ENCODE measurements at places on chromosomes 13 and 19. TPM values are rescaled to one million over a fixed set of nuclear protein-coding genes. Genes with fewer than 3 reads are reported as not detected.

The SIGLECL1 gene
- not detected for total RNA-seq

The GALP gene
- total RNA-seq: not detected

The ADAMTSL5 gene
- 0.62 TPM for total RNA-seq

The ZNF530 gene
- 8.3 TPM for total RNA-seq

The LYPD5 gene
- total RNA-seq: not detected

The SULT2A1 gene
- not detected for total RNA-seq

The KLK15 gene
- not detected for total RNA-seq

The DOCK9 gene
- 0.51 TPM for total RNA-seq

The BEST2 gene
- not detected for total RNA-seq

GRCh38 chr13:81637457-81637856, 1296.5 kb upstream of the SPRY2 start:
- no peak for DNase-seq

- DNase-seq: peak; percentile 91
Measured at GRCh38 chr19:47239610-47240296, 8.8 kb upstream of the BBC3 start.

GRCh38 chr13:84265257-84265764, 383.0 kb upstream of the SLITRK1 start:
- DNase-seq: no peak

- no peak for DNase-seq
Measured at GRCh38 chr13:84127597-84128128, 245.4 kb upstream of the SLITRK1 start.

GRCh38 chr13:38981096-38981495, 9.5 kb downstream of the STOML3 start:
- no peak for DNase-seq

- no peak for DNase-seq
Measured at GRCh38 chr13:74129500-74130191, 4.6 kb downstream of the KLF12 start.

GRCh38 chr13:30923418-30923817, 9.0 kb upstream of the TEX26 start:
- no peak for DNase-seq

DNA sequence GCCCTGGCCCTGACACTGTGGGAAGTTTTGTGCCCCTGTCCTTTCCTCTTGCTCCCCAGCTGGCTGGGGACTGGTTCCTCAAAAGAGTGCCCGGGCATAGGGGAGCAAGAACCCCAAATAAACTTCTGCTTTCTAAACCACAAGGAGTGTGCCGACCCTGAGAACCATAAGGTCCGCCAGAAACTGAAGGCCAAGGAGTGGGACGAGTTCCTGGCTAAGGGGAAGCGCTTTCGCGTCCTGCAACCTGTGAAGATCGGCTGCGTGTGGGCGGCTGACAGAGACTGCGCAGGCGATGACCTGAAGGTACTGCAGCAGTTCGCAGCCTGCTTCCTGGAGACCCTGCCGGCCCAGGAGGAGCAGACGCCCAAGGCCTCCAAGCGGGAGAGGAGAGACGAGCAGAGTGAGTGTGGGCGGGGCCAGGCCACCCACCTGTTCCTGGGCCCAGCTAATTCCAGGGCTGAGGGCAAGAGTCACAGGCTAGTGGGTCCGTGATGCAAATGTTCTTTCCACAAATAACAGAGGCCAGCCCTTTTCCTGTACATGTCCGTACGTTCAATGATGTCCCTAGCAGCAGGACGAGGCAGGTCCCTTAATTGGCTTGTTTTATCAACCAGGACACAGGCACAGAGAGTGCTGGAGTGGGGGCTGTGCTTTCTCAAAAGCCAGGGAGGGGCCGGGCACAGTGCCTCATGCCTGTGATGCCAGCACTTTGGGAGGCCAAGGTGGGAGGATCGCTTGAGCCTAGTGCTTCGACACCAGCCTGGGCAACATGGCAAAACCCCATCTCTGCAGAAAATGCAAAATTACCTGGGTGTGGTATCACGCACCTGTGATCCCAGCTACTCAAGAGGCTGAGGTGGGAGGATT, 25.6 kb downstream of the UBXN6 start:
- DNase-seq: no peak

- DNase-seq: no peak
Measured at GRCh38 chr19:31304831-31305312, 44.4 kb downstream of the TSHZ3 start.

DNA sequence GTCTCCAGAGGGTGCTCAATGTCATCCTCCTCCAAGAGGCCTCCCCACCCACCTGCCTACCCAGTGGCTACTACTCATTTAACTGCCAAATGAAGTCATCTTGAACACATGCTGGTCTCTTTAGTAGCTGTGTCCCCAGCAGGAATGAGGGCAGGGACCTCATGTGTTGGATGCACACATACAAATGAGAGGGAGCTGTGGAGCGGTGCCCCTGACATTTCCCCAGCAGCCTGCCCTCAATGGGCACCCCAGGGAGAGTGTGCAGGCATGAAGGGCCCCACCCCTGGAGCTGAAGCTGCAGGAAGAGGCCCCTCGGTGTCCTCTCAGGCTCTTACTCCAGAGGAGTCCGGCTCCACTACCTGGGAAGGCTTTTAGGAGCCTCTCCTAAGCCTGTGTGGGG, 1322.7 kb downstream of the UQCRFS1 start:
- DNase-seq: no peak

- no peak for DNase-seq
Measured at GRCh38 chr13:59674616-59675015, 489.1 kb downstream of the DIAPH3 start.

DNA sequence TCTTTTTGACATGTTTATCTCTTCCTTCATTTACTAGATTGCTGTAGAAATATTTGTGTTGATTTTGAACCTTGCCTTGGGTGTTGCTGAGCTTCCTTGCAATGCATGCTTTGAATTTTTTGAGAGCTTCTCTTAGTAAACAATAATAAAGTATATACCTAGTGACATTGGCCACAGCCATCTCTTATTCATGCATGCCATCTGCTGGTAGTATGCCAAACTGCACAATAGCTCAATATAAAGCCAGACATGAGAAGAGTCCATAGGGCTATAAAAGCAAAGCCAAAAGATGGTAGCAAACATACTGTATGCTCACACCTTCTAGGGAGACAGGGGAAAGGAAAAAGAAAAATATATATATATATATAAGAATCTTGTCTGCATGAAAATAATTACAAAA, 18.9 kb upstream of the ZSCAN5A start:
- DNase-seq: peak; percentile 11

- DNase-seq: no peak
Measured at GRCh38 chr19:15231271-15231670, 977 bp downstream of the EPHX3 start.
